ENCODE measurements at places on chromosomes 2 and 18. TPM values are rescaled to one million over a fixed set of nuclear protein-coding genes. Genes with fewer than 3 reads are reported as not detected.

REG3G gene
- total RNA-seq = not detected

- ATAC-seq = no peak
These were observed 139.0 kb downstream of the UXS1 start for GRCh38 chr2:106054880-106055655.

DNA sequence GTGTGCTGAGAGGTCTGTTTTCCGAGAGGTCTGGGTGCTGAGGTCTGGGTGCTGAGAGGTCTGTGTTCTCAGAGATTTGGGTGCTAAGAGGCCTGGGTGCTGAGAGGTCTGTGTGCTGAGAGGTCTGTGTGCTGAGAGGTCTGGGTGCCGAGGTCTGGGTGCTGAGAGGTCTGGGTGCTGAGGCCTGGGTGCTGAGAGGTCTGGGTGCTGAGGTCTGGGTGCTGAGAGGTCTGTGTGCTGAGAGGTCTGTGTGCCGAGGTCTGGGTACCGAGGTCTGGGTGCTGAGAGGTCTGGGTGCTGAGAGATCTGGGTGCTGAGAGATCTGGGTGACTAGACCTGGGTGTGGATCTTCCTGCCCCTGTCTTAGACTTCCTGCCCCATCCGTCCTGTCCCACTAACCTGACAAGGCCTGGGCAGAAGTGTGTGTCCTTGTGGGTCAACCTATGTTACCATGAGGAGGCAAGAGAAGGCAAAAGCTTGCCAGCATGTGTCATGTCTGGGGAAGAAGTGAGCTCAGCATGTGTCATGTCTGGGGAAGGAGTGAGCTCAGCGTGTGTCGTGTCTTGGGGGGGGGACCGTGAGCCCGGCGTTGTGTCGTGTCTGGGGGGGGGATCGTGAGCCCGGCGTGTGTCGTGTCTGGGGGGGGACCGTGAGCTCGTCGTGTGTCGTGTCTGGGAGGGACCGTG, 69.3 kb downstream of the KCNG2 start:
- peak; percentile 33 for ATAC-seq

GRCh38 chr18:43279015-43279744, 1.9 kb upstream of the SYT4 start:
- no peak for ATAC-seq

DNA sequence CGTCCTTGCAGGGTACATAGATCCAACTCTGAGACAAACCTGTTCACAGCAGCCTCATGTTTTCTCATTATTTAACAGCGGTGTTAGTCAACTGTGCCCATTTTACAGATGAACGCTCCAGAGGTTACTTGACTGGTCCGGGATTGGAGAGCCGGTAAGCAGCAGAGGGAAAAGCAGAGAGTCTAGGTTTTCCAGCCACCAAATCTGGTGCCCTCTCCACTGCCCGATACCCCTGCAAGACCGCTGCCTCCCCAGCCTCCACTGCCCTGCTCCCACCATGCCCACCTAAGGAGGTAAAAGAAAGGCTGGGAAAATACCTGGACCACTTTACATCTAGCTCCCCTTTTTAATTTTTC, 51.5 kb downstream of the EIPR1 start:
- ATAC-seq = no peak

NUP35 gene
- 14.2 TPM for total RNA-seq

DNA sequence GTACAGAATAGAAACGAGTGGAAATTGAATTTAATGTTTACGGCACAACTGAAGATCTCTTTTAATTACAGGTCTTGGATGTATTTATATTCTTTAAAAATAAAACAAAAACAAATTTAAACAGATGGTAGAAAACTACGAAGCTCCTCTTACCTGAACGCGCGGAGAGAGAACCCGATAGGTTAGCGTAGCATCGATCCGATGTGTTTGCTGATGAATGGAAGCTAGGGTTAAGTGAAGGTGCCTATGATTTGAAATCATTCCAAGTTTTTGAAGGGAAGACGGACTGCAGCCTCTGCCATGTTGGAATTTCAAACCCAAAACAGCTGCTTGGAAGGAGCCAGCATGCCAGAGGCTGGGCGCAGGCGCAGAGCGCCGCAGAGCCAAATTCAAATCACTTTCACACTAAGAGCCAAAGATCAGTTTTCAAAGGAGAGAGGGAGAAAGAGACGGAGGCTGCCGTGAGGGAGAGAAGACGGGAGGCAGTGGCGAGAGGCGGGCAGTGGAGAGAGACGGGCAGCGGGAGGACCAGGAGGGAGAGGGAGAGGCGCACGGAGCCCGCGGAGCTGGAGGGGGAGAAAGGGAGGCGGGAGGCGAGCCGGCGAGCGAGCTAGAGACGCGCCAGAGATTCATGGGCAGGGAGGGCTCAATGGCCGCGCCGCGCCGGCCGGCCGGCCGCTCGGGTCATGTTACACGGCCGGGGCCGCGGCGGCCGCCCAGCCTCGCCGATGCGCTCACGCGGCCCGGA, at the start of gene FIGN:
TSS of gene FIGN (minus strand) at position 324 of the 748 bp plus-strand sequence. CDS start 1,081 bp downstream, outside the sequence.
- peak; percentile 80 for ATAC-seq

GRCh38 chr2:47072728-47073191, 82.3 kb downstream of the STPG4 start:
- no peak for ATAC-seq

RAPH1 gene
- 27.7 TPM for total RNA-seq

DNA sequence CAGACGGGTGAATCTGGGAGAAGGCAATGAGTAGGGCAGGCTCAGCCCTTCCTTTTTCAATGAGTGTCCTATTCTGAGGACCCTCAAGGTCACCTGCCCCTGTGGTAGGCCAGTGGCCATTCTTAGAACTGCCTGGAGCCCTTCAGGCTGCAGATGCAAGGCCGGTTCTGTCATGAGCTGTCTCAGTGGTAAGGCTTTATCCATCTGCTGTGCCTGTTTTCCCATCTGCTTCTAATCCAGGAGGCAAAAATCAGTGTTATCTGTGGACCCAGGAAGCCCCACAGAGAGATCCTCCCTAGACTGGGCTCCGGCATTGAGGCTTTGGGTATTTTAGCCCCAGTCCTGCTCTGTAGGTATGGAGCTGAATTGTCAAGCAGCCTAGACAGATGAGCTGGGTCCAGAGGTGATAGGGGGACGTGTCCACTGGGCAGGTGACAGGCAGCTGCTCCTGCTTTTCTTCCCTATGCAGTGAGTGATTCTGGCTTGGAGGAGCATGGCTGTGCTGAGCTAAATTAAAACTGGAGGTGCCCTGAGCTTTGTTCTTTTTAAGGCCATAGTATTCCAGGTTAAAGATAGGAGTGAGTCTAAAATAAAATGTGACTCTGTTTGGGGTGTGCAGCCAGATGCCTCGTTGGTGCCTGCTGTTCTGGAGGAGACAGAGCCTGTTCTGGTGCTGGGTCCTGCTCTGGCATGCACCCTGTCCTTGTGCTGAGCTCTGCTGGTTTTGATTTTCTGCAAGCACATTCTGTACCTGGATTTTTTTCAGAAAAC, 92.5 kb downstream of the FHOD3 start:
- no peak for ATAC-seq

GRCh38 chr2:20232837-20233207, 7.9 kb upstream of the SDC1 start:
- ATAC-seq = peak; percentile 79

GRCh38 chr18:66752733-66753132, 148.8 kb upstream of the CDH19 start:
- ATAC-seq = no peak

DNA sequence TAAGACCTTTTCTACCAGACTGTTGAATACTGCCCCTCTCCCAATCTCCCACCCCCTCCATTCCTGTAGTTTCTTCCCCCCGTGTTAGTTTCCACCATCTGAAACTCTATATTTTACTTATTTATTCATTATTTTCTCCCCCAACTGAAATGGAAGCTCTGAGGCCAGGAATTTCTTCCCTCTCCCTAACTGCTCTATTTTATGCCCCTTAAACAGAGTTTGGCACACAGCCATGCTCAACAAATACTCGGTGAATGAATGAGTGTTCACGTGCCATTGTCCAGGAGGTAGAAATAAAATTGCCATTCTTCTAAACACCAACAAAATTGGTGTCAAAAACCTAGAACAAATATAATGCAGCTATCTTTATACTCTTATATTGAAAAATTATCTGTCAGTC, 5.6 kb downstream of the ITGB1BP1 start:
- ATAC-seq = no peak

- ATAC-seq = no peak
These were observed 73.7 kb downstream of the LRATD1 start for GRCh38 chr2:14706201-14706600.

DNA sequence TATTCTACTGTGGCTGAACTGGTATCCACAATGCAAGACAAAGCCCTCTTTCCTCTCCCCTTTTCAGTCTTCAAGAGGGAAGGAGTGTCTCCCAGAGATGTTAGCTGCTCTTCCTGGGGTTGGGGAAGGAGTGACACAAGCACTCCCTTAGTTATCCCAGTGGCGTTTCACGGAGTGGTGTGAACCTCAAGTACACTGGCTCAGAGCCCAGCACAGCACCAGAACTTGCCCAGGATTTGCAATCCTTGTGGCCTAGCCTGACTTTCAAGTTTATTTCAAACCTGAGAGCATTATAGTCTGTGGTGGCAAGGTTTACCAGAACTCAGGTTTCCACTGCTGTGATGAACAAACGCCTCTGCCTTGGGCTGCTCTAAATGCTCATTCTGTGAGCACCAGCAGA, 162.5 kb downstream of the CCDC102B start:
- peak; percentile 94 for ATAC-seq

CMPK2 gene
- 2.6 TPM for total RNA-seq

GRCh38 chr2:234593636-234594035, 96.8 kb upstream of the ARL4C start:
- ATAC-seq = no peak

- peak; percentile 75 for ATAC-seq
These were observed 81.4 kb upstream of the ERBB4 start for GRCh38 chr2:212619954-212620353.

ARPC2 gene
- total RNA-seq = 383 TPM

- no peak for ATAC-seq
These were observed 41.0 kb upstream of the EPC2 start for GRCh38 chr2:148603562-148603920.

GRCh38 chr2:807300-807699, 130.1 kb upstream of the TMEM18 start:
- ATAC-seq = no peak

DNA sequence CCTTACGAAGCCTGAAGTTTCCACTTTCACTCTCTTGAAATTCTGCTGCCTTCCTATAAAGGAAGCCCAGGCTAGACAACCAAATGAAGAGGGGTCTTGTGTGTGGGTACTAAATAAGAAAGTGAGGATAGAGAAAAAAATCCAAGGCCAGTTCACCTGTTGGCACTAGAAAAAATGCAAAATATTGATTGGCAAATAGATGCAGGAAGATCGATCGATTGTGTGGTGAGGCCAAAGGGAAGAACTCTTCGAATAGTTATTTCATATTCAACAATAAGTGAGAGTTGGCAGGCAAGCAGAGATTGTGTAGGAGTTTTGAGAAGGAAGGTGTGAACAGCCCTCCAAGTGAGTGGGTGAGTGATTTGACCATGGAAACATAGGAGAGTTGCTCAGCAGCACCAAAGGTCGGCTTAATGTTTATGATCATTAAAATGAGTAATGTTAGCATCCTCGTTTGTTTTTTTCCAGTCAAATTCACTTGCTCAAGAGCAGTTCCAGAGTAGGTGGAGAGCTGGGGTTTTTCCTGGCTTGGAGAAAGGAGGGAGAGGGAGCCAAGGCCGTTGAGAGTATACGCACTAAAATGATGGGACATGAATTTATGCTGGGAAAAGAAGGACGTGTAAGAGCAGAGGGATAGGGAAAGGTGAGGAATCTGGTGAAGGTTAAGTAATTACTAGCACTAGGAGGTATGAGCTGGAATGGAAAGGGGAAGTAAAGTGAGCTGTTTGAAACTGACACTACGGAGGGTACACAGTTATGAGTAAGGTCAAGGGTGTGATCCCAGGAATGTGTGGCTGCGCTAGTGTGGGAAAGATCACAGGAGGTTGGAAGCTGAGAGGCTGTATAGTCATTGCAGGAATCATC, 1.1 kb upstream of the NAPG start:
- ATAC-seq = no peak

ALLC gene
- total RNA-seq = not detected

DNA sequence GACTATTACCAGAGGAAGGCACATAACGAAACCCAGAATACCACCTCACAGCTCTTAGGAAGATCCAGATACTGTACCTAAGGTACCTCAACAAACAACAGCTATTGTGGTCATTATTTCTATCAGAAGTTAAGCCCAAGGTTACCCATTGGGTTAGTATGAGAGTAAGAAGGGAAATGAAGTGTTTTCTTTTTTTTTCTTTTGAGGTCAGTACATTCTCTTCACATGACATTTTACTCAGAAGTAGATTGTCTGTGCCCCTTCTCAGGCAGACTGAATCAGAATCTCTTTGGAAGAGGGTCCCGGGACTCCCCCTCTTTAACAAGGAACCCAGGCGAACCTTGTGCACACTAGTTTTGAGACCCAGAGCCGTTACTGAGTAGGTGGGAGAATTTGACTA, 233.7 kb upstream of the CXCR4 start:
- ATAC-seq = no peak

DNA sequence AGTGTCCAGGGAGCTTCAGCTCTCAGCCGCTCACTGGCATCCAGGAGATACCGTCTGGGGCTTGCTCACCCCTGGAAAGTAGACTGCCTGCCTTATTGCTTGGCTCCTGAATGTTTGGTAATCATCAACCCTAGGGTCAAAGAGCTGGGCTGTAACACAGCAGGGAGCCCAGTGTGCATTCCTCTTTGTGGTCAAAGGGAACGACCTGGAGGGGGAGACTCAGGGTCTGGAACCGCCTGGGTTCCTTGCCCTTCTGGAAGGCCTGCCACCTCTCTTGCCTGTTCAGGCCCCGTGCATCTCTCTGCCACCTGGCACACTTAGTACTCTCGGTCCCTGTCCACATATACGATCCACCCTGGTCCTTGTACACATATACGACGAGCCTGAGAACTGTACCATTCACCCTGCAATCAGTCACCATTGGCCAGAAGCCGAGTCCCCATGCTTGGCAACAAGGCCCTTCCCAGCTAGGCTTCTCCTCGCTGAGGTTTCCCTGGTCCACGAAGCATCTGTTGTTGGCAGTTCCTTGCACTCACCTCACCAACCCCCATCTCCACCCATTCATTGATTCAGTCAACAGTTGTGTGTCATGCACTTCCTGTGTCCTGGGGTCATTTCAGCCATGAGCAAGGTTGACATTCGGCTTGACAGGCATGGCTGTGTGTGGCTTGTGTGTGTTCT, at the start of gene NAT8:
TSS of gene NAT8 (minus strand) at position 85 of the 681 bp plus-strand sequence. CDS start 794 bp downstream, outside the sequence.
- ATAC-seq = no peak

DNA sequence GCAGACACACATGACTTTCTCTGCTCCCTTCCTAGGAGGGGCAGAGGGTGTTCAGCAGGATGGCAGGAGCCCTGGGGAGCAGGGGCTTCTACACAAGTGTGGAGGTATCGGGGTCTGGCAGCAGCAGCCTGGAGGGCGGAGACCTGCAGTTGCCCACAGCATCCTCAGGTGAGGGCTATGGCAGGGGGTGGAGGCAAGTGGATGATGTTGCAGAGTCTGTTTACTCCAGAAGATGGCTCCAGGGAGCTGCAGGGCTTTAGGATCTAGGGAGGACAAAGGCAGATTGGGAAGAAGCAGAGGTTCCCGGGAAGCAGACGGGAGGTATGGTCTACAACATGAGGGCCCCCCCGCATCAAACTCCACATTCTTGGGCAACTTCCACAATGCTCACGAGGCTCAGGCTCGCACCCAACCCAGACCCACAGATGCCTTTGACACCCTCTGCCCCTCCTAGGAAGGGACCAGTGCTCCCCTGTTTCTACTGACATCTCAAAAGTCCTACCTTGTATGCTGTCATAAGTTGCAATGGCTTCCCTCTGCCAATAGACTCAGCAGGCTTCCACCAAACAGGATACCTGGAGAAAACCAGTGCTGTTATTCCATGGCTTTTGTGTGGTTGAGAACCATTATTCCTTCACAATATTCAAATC, 12.0 kb upstream of the ATP6V1C2 start:
- peak; percentile 64 for ATAC-seq

SPATA3 gene
- total RNA-seq = not detected

Data from esophagus mucosa (tissue), 1 donor.